ENCODE measurements at places on chromosomes 11 and 22.

GRCh38 chr11:39239553-39239952, 2219.9 kb downstream of the LRRC4C start:
- DNase-seq, result no peak

DNA sequence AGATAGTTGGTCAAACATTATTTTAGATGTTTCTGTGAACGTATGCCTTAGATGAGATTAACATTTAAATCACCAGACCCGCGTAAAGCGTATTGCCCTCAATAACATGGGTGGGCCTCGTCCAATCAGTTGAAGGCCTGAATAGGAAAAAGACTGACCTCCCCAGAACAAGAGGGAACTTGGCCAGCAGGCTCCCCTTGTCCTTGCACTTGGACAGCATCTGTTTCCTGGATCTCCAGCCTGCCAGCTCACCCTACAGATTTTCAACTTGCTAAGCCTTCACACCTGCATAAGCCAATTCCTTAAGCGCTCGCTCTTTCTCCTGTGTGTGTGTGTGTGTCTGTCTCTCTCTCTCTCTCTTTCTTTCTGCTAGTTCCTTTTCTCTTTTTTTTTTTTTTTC, 8.2 kb downstream of the TOM1 start:
- no peak for DNase-seq

- DNase-seq, result no peak
Observed at GRCh38 chr11:115193914-115194801, 310.1 kb downstream of the CADM1 start.

GRCh38 chr11:15347969-15348734, 233.4 kb downstream of the INSC start:
- DNase-seq, result no peak

DNA sequence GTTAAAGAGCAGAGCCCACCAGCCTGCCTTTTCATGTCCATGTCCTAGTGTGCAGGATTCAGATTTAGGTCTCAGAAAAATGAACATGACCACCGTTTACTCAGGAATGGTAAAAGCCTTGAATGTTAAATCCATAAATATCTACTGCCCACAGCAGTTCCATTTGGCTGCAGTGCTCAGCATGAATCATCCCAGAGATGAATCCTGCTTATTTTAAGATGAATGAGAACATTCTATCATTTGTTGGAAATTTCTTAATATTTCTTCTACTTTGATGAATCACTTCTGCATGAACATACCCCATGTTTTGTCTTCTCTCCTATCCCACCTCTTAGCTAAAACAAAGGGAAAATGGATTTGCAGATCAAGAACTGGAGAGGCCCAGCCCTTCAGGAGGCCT, 47.5 kb upstream of the AQP11 start:
- DNase-seq, result no peak

DNA sequence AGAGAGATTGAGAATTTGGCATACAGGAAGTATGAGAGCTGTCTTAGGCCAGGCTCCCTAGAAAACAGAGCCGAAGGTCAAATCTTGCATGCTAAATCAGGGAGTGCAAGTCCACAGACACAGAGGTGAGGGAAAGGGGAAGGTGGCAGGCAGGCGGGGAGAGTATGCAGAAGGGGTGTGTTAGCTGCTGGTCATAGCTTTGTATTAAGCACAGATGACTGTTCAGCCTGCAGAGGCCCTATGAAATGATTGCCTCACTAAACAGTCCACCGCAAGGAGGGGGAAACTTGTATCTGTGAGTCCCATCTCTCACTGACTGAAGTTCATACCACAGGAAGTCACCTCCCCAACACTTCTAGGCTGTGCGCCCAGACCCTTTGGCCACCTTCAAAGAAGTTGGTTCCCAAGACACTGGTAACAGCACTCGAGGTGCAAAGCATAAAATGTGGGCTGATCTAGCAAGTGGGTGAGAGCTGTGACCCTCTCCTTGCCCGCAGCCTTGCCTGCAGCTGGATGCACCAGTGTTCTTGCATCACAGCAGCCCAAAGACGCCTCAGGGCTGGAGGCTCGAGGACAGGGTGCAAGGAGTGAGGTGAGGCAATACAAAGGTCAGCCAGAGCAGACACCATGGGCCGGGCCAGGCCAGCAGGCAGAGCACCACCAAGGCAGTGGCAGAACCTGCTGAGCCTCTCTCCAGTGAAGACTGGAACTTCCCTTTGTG, 115.3 kb upstream of the TBCEL start:
- DNase-seq, result no peak

DNA sequence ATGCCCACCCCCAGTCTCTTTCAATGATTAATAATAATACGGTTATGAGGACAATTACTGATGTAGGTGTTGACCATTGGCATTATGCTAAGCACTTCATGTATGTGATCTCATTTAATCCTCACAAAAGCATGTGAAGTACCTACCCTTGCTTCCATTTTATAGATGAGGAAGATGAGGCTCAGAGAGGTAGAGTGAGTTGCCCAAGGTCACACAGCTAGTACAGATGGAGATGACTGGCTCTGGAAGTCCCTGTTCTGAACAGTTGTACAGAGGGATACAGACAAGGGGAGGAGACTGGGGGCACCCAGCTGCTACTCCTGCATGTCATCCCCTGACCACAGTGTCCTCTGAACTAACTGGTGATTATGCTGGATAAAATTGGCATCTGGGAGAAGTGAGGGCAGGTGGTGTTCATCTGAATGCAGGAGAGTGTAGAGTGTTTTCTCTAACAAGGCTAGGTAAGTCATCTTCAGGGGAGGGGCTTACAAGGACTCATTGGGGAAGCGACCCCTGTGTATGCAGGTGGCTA, 43.2 kb downstream of the KIAA1671 start:
- DNase-seq, result no peak

DNA sequence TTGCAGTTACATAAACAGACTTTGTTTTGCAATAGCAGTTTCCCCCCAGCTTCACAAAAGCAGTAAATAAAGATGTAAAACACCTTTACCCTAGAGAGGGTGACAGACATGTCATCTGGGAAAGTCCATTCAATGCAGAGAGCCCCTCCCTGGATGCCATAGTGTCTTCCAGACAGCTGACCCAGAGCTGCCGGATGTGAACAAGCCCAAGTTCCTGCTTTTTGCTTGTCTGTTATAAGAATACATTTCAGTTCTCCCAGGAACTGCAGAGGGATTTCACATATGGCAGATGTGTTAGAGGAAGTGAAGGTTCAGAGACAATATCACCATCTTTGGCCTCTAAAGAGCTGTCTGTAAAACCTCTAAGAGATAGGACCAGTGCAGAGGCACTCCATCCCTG, 48.9 kb downstream of the RELT start:
- no peak for DNase-seq

GRCh38 chr22:36538529-36538928, 9.6 kb upstream of the EIF3D start:
- no peak for DNase-seq

DNA sequence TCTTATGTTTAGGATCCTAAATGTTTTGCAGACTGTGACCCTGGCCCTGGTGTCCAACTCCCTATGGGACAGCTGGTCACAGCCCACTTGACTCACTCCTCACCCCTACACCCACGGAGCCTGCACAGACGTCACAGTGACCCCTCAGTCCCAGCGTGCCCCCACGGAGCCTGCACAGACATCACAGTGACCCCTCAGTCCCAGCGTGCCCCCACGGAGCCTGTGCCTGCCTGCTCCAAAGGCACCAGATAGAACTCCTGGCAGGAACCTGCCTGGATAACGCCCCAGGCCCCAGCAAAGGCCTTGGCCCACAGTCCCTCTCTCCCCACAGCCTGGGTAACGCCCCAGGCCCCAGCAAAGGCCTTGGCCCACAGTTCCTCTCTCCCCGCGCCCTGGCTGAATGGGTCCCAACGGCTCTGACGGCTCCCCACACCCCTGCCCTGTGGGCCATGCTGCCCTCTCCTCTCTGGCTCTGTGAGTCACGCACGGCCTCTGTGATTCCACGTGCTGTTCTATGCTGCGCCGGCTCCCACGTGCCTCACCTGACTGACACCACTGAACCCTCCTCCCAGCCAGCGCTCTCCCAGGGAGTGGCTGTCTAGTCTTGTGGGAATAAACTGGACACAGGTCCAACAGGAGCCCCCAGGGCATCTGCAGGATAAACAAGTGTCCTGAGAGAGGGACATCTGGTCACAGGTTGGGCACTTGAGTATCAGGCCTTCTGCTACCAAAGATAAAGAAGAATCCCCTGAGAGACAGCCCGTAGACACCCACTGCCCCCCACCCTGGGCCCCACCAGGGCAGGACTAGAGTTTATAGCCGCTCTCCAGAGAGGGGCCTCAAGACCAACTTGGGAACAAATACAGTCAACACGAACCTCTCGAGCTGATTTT, 250.3 kb downstream of the BRD1 start:
- no peak for DNase-seq

DNA sequence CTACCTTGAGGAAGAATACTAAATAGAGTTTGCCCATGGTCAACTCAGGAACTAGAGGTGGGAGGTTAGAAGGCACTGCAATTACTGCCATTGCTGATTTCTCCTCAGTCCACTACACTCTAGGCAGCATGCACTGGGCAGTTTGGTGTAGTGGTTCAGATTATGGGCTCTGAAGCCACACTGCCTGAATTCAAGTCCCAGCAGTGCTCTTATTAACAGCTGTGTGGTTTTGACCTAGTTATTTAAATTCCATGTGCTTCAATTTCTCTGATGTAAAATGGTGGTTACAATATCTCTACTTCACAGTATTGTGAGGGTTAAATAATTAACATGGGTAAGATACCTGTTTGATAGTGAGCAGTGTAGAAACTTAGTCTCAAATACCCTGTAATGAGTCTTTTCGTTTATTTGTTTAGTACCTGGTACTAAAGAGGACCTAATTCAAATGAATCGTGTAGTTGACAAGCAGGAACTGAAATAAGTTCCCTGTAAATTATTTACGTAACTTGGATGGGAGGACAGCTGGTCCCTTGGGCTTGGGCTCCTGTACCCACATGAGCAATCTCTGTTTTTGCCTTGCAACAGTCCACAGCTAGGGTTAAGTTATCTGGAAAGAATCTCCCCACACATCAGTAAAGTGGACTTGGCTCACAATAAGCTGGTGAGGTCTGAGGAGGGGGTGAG, 17.8 kb downstream of the PRR5L start:
- DNase-seq, result no peak

GRCh38 chr11:92314499-92314898, 89.9 kb downstream of the FAT3 start:
- DNase-seq, result no peak

- no peak for DNase-seq
Observed at GRCh38 chr11:32987851-32988250, 27.8 kb upstream of the DEPDC7 start.

- no peak for DNase-seq
Observed at GRCh38 chr11:11025087-11025486, 167.2 kb upstream of the ZBED5 start.

DNA sequence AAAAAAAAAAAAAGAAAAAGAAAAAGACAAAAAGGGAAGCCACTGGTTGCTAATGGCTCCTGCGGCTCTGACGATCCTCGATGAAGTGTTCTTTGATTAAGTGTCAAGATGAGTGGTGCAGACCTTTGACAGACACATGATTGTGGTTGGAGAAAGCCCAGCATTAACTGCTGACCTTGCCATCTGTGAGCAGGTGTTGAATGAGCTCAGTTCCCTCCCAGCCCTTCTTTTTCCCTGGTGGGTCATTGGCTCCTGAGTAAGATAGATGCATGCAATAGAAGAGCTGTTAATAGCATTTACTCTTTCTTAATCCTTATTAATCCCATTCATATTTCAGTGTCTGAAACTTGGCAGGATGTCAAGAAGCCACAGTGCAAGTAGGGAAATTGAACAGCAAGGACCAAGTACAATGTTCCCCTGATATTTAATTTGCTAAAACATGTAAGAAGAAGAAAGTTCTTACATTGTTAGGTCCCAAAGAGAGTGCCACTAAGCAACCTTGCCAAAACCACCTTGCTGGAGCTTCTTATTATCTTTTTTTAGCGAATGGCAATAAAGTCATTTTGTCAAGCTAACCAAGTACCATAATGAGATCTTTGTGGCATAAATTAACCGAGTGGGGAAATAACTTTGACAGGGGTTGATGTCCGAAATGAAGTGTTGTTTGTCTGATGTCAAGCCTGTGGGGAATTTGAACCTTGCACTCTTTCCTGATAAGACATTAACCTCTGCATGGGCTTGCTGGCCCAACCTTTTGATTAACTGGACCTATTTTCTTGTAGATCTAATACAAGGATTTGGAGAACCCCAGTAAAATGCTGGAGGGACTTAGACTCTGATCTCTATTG, 113.7 kb downstream of the PTPRJ start:
- DNase-seq, result no peak

- DNase-seq, result no peak
Observed at GRCh38 chr11:31387379-31387778, 17.7 kb downstream of the DNAJC24 start.

- DNase-seq, result no peak
Observed at GRCh38 chr11:132909021-132909606, 623.2 kb downstream of the OPCML start.

DNA sequence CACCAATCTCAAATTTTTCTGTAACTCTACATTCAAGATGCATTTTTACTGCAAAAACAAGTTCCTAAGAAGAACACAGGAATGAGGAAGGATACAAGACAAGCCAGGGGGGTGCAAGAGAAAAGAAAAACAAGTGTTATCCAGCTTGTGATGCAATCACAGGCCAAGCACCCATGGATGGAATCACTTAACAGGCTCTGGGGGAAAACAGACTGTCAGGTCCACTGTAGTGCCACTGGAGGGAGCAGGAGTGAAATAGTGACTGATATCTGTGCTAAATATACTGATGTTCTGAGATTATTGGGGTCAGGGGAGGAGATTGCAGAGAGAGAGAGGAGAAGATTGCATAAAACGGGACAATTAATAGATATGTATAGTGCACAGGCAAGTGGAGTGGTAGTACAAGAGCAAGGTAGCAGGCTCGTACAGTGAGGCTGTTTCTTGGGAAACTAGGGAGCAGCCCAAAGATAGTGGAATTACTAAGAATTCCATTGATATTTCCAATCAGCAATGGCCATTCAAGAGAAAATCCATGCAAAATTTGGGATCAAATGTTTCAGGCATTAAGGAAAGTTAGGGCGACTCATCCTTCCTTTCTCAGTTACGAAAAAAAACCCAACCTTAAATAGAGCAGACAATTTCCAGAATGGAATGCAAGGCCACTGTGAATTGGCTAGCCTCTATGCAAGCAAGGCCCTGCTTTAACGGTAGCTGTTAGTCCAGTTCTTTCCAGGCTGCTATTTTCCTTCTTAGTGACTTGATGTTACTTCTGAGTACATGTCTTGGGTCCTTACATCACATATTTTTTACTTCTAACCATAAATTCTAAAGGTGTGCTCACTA, 52.2 kb upstream of the CEP126 start:
- DNase-seq, result no peak

DNA sequence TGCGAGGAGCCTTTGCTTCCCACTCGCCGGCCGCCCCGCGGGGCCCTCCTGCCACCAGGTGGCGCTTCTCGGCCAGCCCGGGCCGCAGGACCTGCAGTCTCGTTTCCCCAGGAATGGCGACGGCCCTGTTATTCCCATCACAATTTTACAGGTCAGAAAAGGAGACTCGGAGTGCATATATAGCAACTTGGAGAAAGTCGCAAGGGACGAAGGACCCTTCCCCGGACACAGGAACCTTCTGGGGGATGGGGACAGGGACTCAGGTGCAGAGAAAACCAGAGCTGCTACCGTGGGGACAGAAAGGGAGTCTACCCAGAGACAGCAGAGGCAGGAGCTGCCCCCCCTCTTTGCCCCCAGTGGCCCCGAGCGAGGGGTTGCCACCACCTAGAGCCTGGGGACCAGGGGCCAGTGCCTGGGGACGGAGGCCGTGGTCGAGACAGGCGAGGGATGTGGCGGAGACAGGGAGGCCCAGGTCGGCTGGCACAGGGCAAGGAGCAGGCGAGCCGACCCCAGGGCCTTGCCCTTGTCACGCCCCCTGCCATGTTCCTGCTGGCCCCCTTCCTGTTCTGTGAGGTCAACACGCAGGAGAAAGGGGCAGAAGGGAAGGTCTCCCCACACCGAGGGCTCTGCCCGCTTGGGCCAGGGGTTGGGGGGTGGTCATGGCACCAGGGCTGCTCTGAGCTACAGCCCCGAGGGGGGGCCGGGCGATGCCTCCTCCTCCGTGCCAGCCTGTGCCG, 3.5 kb upstream of the KRTAP5-6 start:
- DNase-seq, result peak; percentile 27

Measured in T1000 (cell line).